ENCODE measurements at places on chromosomes 5 and 9.
A peak's percentile ranks its signal among the peaks of the same experiment; 100 is the strongest.

DNA sequence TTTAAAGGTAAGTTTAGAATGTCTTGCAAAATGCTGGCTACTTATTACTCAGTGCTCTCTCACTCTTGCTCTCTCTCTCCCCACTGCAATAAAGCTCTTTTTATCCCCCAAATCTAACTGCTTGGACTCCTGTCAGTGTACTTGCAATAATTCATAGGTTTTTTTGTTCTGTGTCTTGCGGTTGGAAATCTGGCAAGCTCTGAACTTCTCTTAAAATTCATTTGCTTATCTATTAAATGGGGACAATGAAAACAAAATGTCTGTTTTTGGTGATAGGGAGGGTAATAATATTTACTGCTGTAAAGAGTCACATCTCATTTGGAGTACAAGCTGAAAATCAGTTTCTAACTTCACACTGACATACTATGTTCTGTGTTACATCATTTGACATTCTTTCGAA is 18.7 kb upstream of the OR13D1 start:
- no peak for ATAC-seq

GRCh38 chr5:1476181-1476966 is 31.1 kb upstream of the SLC6A3 start:
- ATAC-seq, result no peak

- ATAC-seq, result no peak
Observed at GRCh38 chr9:110975278-110975677, 63.0 kb downstream of the LPAR1 start.

GRCh38 chr5:98793223-98793622 is 19.8 kb downstream of the RGMB start:
- no peak for ATAC-seq

DNA sequence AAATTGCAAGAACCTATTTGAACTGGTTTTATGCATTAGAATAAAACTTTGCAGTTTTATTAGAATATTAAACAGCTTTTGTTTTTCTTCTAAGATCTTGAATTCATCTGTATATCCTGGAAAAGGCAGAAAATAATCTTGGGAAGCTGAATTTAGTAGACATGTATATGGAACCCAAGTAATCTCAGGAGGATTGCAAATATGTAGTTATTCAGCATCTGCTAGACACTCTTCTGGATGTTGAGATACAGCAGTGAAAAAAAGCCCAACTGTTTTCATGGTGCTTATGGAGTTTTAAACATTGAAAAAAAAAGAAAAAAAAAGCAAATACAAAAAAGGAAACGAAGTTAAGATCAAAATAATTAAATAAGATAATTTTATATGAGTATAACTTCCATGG is 922.2 kb upstream of the SEMA6A start:
- no peak for ATAC-seq

DNA sequence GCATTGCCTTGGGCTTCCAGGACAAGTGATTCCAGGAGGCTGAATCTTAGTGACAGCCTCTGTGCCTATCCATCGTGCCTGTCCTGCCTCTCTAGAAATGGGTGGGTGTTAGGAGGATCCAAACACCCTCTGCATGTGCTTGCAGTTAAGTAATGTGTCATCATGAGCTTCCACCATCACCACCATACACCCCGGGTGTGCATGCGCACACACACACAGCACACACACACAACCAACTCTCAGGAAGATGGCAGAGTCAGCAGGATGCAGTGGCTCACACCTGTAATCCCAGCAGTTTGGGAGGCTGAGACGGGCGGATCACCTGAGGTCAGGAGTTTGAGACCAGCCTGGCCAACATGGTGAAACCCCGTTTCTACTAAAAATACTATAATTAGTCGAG is 22.8 kb upstream of the CERCAM start:
- peak; percentile 34 for ATAC-seq

- no peak for ATAC-seq
Observed at GRCh38 chr5:95641741-95642220, 4.8 kb upstream of the RFESD start.

DNA sequence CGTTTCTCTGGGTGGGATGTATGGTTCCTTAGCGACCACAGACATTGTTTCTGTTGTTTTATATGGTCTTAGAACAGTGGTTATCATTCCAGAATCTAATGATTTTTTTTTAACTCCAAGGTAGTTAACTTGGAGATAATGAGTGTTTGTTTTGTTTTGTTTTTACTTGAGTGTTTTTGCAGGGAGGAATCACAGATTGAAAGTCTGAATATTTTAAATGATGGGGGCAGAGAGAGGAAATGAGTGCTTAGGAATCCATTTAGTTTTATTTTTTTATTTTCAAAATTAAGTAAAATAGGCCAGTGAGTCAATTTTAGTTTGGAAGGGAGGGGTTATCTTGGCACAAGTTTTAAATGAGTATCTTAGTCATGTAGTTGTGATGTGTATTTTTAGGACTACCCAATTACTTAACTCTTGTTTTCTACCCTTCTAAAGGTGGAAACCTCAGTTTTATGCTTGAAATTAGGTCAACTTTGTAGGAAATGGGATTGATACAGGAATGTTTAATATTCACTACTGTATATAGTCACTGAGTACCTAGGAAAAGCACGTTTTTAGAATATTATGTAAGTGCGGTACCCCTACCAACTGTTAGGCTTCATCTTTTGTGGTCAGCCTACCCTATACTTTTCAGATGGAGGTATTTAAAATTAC is 2.0 kb downstream of the UBE2R2 start:
- no peak for ATAC-seq

DNA sequence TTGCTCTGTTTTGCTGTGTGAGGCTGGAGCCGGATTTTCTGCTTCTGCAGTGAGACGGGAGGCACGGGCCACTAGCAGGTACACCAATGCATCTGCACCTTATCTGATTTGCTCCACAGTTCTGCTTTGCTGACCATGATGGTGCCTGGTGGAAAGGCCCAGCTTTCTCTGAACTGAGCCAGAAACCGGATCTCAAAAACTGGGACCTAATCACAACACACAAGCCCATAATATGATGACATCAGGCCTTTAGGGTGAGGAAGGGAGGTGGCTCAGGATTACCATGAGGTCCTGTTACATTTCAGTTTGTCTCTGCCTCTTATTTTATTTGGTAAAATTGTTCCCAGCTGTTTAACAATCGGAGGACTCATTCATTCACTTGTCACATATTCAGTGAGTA is 49.8 kb downstream of the FGF1 start:
- no peak for ATAC-seq

- ATAC-seq, result no peak
Observed at GRCh38 chr5:109744261-109744660, 54.5 kb downstream of the MAN2A1 start.

DNA sequence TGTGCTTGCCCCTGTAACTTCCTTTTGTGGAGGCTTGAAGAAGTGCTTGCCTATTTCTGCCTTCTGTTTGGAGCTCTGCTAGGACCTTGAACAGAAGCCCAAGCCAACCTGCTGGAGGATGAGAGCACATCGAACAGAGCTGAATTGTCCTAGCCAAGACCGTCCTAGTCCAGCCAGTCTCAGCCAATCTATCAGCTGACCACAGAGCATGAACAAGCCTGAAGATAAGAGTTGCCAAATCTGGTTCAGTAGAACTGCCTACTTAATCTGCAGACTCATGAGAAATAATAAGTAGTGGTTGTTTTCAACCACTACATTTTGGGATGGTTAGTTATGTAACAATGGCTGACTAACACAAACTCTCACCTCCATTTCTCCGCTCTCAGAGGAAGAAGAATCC is 4.4 kb upstream of the SNX2 start:
- ATAC-seq, result no peak

DNA sequence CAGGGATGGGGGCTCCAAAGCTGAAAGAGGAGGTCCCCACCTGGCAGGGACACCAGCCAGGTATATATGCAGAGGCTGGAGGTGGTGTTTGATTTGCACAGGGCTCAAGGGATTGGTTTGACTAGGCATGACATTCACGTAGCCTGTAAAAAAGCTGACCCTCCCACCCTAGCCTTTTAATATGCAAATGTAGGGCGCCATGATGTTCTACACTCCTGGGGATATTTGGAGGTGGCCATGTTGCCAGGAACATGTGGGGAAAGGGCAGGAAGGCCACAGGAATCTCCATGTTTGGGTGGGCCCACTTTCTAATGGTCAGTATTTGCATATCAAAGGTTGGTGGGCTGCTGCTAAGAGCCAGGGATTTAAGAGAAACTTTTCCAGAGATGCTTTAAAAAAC is 12.0 kb upstream of the THG1L start:
- ATAC-seq, result no peak

- no peak for ATAC-seq
Observed at GRCh38 chr5:95623706-95624105, 3.8 kb downstream of the GPR150 start.

DNA sequence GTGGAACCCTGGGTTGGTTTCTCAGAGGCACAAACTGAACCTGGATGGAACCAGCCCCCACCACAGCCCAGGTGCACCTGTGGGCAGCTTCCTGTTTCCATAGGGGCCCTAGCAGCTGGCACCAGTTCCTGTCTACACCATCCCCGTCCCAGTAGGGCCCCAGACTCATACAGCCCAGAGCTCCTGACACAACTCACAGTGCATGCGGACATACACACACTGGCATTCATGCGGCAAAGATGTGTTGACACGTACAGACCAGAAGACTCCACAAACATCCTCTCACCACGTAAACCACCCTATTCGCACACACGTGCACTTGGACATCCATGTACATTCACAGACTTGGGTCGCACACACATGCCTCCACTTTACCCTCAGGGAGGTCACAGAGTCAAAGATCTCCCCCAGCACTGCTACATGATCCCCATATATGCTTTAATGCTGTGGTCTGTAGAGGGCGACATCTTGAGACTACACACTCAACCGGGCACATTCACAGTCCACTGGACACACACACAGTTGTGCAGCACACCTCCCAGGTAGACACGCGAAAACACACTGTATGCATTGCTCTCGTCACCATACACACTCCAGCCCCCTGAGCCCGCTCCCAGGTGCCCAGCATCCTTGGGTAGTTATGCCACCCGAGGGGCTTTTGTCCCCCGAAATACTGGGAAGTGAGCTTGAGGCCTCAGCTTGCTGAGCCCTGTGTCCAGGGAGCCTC is 22.4 kb downstream of the CXXC5 start:
- ATAC-seq, result peak; percentile 84

GRCh38 chr5:143402553-143403333 is 743 bp downstream of the NR3C1 start:
- ATAC-seq, result peak; percentile 2

GRCh38 chr5:13357929-13358328 is 586.6 kb downstream of the DNAH5 start:
- ATAC-seq, result no peak

DNA sequence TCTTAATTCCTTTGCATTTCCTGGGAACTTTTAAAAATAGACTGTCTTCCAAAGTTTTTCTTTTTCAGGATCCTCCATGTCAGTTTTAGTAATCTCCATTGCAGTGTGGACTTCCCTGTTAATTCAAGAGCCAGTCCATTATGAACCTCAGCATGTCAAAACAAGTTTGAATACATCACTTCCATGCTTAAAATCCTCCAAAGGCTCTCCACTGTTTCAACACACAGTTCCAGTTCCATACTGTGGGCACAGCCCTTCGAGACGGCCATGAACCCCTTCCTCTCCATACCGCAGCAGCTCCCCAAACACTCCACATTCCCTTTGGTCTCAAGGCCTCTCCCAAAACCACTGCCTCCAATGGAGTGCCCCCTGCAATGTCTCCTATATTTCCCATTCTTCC is 19.5 kb downstream of the LIFR start:
- ATAC-seq, result no peak

GRCh38 chr5:96691503-96692303 is 29.5 kb downstream of the CAST start:
- ATAC-seq, result no peak

- ATAC-seq, result peak; percentile 17
Observed at GRCh38 chr5:17219006-17219422, 1.6 kb downstream of the BASP1 start.

DNA sequence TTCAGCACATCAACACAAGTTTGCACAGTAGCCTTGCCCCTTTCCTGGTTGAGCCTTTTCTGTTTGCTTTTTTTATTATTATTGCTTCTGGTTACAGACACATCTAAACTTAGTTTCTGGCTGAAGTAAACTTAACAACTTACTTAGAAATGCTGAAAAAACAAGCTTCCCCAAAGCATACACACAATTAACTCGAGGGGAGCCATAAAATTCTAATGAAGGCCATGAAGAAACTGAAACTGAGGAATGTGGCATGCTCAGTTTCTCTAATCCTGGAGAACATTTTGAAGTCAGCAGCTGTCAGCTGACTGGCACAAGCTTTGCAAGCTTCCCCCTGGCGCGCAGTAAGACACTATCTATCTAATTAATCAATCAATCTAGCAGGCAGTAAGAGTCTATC is 3.7 kb downstream of the MYO10 start:
- no peak for ATAC-seq

GRCh38 chr9:128160603-128160987 is 530 bp downstream of the BBLN start:
- peak; percentile 48 for ATAC-seq

- no peak for ATAC-seq
Observed at GRCh38 chr9:21782205-21782604, 20.2 kb upstream of the MTAP start.

GRCh38 chr5:142253938-142254337 is 70.9 kb downstream of the SPRY4 start:
- no peak for ATAC-seq

DNA sequence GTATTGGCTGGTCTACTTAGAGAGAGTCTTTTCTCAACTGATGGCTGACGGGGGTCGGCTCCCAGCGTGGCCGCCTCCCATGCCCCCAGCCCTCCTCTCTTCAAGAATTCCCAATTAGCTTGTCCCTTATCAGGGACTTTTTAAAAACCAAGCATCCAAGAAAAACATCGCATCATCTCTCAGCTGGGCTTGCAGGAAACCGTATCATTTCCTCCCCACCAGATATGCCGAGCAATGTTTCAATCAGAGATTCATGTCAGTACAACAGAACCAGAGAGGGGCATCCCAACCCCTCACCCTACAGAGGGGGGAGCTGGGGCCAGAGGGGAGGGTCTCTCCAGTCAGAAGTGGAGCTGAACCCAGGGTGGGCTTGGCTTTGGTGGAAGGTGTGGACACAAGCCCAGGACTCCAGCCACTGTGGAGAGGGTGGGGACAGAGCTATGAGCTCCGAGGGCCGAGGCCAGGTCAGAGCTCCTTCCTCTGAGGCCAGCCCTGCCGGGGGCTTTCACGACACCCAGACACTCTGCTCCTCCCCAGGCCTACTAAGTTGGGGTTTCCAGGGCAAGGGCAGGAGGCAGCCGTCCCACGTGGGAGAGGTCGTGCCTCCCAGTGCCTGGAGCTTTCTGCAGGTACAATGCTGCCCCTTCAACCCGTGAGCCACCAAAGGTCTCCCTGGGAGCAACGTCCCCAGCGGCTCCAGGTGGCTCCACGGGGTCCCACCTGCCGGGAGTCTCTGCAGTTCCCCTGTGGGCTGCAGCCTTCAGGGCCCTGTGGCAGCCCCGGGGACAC is 39.0 kb upstream of the TMEM250 start:
- no peak for ATAC-seq
